ENCODE measurements at places on chromosomes 5 and 9. TPM values are rescaled to one million over a fixed set of nuclear protein-coding genes. Genes with fewer than 3 reads are reported as not detected.

GRCh38 chr5:161302559-161302958 lies 244.0 kb downstream of the GABRB2 start:
- no peak for DNase-seq
- peaks cover 4% of the 10 kb centered on the region for H3K36me3 ChIP-seq

GRCh38 chr5:43021151-43021550 lies 19.0 kb downstream of the ANXA2R start:
- peak overlapping the region; percentile 98 for H3K4me3 ChIP-seq
- DNase-seq = no peak
- peak overlapping the region; percentile 99 for H3K27ac ChIP-seq

GRCh38 chr9:104078596-104078995 lies 15.5 kb upstream of the SMC2 start:
- H3K27me3 ChIP-seq = peaks cover 49% of the 10 kb centered on the region
- DNase-seq = no peak
- H3K4me3 ChIP-seq = no peak overlapping the region
- H3K4me1 ChIP-seq = no peaks in the 10 kb centered on the region
- H3K27ac ChIP-seq = no peak overlapping the region

CCNO gene
- total RNA-seq = not detected

IL33 gene
- total RNA-seq = not detected

All from natural killer cell treated with Interleukin-12 subunit alpha and Interleukin-12 subunit beta and Interleukin-15 and Interleukin-18, amount 100 ng/mL, for 72 hours (primary cell).